ENCODE measurements at places on chromosomes 1 and 21.

DNA sequence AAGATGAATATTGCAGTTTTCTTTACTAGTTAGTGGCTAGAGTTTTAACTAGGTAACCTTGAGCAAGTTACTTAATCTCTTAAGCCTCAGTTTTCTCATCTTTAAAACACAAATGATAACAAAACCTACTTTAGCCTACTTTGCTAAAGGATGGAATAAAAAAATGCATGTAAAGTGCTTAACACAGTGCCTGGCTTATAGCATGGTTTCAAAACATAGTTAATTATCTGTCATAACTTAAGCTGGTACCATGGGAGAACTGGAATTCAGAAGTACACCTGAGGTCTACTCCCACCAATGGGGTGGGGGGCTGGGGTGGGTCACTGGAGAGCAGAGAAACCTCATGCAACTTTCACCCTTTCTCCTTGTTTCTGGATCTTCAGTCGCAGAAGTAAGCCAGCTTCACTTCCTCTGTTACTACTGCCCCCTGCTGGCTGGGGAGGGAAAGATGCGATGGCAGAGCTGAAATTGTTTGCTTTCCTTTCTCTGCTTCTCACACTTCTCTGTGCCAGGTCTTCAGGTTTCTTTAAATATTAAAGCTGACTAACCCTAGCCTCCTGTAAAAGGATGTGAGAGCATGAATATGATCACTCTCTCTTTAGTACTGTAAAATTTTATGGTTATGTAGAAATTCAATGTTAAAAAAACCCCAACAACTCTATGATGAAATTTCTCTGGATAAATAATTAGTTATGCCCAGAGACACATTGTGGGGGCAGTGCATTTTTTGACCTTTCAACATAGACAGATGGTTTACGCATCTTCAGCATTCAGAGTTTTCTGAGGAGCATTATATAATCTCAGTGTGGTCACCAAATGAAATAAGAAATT is 324.2 kb downstream of the HLX start:
- peak; percentile 81 for DNase-seq

GRCh38 chr1:29371332-29371731 is 135.0 kb downstream of the PTPRU start:
- no peak for DNase-seq

GRCh38 chr1:42335809-42336518 is 929 bp upstream of the FOXJ3 start:
- DNase-seq = no peak

DNA sequence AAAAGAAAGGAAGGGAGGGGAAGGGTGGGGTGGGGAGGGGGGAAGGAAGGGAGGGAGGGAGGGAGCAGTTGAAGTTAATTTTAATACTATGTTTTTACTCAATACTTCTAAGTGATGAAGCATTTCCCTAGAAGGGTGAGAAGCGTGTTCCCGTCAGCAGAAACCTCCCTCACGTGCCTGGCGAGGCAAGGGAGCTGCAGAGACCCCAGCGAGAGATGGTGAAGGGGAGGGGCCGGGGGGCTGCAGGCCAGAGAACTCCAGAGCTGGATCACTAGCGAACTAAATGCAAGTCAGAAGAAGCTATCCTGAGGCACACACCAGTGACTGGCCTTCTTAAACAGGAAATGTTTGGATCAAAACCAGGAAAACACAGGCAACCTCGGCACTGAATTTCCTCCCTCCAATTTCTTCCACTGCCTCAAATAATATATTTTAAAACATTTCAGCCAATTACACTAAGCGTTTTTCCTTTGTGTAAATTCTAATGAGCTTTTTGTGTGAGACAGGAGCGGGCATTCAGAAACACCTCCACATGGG is 18.0 kb downstream of the WDR4 start:
- DNase-seq = no peak

GRCh38 chr1:53047737-53048736 is 14.0 kb upstream of the PODN start:
- no peak for DNase-seq

Data from inflammatory macrophage (primary cell).